ENCODE measurements at places on chromosomes 2 and 18. TPM values are rescaled to one million over a fixed set of nuclear protein-coding genes. Genes with fewer than 3 reads are reported as not detected.
A peak's percentile ranks its signal among the peaks of the same experiment; 100 is the strongest.

DNA sequence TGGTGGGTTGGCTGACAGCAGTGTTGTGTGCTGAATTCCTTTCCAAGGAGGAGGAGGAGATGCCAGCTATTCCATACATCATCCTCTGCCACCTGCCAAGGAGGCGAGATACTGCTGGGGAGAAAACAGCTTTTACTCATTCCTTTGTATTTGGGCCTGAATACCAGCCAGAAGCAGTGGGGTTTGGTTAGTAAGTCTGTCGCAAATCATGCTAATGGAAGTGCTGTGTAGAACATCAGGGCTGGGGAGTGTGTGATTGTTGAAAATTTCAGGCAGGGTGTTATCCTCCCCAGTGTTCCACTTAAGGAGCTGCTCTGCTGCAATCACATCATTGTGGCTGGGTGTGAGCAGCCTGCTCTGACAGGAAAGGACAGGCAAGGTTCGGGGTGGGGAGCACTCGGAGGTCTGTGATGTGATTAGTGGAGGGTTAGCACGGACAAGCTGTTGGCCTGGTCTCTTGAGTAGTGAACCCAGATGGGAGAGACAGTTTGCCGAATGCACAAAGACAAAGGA, 128.2 kb upstream of the DLX2 start:
- DNase-seq: peak; percentile 18

DNA sequence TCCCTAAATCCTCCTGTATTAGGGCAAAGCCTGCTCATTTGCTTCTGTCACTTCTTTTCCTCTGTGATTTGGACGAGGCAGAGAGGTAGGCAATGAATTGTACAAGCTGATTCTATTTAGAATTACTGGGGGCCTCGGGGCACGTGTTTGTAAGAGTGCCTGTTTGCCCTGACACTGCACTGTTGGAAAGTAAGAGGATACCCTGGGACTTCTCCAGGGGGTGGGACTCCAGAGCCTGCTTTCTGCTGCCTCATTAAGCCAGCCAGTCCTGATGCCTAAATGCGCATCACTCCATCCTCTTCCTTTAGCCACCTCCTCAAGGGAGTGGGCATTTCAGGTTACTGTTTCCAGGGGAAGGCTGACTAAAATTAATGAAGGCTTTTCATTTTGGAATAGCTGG, 134.3 kb downstream of the TDRD15 start:
- peak; percentile 48 for DNase-seq

Gene BMP10
- not detected for total RNA-seq

DNA sequence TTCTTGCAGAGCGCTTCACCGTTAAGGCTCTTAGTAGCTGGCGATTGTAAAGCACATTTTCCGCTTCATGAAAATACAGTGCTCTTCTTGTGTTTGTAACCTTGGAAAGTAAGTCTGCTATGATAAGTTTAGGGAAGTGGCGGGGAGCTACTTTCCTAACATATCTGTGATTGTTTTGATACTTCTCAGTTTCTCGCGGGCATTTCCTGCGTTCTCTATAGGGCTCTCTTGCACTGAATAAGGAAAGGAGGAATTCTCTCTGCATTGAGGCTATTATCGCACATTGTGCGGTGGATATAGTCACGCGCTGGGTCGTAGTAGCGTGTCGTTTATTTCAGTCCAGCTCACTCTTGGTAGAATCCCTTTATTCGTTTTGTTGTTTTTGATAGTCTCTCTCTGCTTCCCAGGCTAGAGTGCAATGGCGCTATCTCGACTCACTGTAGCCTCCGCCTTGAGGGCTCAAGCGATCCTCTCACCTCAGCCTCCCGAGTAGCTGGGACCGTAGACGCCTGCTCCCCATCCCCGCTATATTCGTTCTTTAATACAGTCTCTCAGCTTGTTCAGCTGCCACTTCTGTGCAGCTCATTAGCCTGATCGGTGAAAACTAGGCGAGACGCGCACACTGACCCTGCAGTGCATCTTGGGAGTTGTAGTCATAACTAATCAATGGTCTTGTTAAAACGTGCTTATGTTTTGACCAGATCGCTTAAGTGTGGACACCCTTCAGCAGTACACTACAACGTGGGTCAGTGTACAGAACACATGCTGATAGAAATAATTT, 1.0 kb upstream of the PPP4R3B start:
- peak; percentile 43 for DNase-seq

DNA sequence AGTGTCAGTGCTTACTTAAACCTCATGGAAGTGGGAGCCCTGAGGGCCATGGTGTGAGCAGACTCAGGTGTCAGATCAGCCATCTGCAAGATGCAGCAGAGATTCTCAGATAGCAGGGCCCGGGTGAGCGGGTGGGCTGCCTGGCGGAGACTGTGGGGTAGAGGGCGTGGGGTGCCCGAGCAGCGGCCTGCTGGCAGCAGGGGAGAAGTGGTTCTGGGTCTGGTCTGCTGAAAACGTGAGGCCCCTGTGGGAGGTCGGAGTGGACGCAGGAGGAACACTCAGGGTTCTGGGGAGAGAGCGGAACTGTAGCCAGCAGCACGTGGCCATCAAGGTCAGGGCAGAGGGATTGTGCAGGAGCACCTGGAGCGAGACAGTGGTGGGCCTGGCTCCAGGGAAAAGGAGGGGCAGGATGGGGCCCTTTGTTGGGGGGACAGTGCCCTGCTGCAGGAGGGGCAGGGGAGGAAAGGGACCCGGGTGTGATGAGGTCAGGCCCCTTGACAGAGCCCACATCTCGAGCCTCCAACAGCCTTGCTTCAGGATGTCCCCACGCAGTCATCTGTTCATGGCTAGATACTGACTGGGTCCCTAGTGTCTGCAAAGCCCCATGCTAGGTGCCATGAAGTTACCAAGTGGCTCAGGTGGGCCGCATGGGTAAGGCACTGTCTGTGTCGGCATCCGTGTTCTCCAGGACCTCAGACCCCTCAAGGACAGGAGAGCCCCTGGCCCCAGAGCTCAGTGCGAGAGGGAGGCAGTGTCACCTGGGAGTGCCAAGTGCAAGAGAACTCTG, 2.7 kb upstream of the ESPNL start:
- no peak for DNase-seq

Gene REG3A
- not detected for total RNA-seq

GRCh38 chr18:35463827-35464226, 33.9 kb downstream of the INO80C start:
- no peak for DNase-seq

Gene SCN9A
- total RNA-seq: 1.1 TPM

DNA sequence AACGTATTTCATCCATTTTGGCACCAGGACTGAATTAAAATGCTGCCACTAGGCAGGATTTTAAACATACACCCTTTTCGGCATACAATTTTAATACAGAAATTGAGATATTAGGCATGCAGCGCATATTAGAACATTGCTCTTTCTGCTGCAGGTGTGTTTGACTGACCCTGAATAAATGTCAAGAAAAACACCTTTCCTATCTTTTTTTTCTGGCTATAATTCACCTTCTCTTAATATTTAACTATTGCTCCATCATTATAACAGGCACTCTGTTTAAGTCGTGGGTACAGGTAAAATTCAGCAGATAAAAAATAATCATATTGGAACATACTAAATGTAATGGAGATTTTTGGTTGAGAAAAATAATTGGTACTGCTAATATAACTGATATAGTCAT, 905.9 kb downstream of the NRXN1 start:
- no peak for DNase-seq

DNA sequence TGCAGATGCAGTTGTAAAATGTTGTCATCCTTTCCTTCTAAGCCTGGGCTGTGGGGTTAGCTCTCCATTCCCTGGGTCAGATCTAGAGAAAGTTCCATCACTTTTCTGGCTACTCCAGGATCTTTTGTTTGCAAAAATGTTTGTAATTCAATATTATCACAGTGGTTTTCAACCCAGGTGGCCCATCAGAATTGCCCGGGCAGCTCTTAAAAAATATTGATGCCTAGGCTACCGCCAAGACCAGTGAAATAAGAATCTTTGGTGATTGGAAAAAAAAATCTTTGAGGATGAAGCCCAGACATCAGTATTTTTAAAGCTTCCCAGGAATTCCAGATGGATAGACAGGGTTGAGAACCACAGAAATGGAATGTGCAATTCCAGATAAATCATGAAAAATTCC, 232.5 kb upstream of the SPRED2 start:
- no peak for DNase-seq

- no peak for DNase-seq
These were observed 33.1 kb upstream of the HDAC4 start for GRCh38 chr2:239433777-239434403.

- no peak for DNase-seq
These were observed 204.9 kb upstream of the CYRIA start for GRCh38 chr2:16870491-16871076.

DNA sequence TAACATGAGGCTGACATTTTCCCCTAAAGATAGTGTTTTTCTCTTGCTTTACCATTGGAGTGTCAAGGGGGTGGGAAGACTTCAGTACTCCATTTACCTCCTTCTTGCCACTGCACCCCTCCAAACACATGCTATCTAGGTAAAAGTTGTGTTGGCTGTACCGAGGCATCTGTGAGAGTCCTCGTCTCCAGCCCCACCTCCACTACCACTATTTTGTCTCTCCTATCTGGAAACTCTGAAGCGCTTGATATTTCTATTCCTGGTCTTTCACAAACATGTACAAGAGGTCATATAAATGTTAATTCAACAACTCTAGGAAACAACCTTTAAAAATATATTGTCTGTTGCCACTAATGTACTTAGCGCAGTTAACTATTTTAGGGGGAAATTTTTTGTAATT, 132.6 kb downstream of the PKP4 start:
- no peak for DNase-seq

DNA sequence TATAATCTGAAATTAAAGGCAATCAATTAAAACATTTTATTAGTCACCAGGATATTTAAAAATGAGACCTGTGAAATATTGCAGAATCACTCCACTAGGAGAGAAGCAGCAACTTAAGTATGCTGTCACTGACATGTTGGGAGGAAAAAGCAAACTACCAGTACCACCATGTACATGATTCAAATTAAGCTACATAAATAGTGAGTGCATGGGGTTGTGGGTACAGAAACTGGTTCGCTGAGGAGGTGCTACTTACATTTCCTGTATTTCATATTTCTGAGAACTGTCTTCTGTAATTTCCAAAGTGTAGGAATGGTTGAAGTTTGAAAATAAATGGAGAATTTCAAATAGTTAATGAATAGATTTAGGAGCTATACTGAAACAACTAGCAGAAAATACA, 7.9 kb upstream of the NR4A2 start:
- DNase-seq: no peak

Gene PLEKHH2
- total RNA-seq: 2.5 TPM

GRCh38 chr2:107569496-107569895, 257.2 kb upstream of the RGPD4 start:
- no peak for DNase-seq

- no peak for DNase-seq
These were observed 53.4 kb upstream of the TLK1 start for GRCh38 chr2:171214093-171214492.

DNA sequence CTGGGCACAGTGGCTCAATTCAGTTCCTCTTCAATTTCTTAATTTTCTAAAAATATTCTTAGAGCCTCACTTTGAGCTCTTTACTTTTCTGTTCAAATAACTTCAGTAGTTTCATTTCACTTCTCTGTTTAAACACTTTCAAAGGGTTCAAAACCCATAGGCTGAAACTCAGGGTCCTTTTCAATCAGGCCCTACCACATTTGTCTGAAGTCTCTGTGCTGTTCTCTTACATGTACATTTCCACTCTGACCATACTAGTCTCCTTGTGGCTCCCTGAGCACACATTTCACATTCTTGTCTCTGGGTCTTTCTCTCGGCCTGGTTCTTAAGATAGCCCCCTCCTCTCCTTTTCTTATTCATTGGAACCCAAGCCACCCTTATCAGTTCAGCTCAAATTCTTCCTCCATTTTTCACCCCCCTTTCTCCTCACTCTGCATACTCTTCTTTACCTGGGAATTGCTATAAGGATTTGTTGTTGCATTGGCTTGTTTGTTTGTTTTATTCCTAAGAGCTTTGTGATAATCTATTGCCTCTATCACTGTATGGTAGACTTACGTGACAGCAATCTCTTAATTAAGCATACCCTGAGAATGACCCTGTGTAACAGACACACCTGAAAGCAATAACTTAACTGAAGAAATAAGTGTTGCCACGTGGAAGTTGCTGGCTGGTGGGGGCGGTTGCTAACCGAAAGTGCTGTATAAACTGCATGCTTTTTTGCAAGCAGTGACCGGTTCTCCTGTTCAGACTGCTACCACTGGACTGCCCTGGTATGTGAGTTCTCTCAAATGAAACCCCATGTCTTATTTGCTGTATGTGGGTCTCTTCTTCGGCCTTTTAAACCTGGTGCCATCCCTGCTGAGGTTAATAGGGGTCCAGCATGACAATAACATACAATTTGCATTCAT, 27.7 kb upstream of the ACADL start:
- no peak for DNase-seq

GRCh38 chr2:120735746-120736170, at the start of gene GLI2:
Gene GLI2 (plus strand): TSS chr2:120735868. CDS start chr2:120797321, 61,453 bp downstream.
- DNase-seq: peak; percentile 82

- DNase-seq: no peak
These were observed 163.4 kb downstream of the UBE2E3 start for GRCh38 chr2:181143790-181144300.

- no peak for DNase-seq
These were observed 3.4 kb downstream of the FZD7 start for GRCh38 chr2:202037086-202037485.

Gene MEP1B
- not detected for total RNA-seq

- peak; percentile 64 for DNase-seq
These were observed 49.5 kb downstream of the TGIF1 start for GRCh38 chr18:3499501-3499900.

Gene EPAS1
- total RNA-seq: 1.4 TPM

- peak; percentile 49 for DNase-seq
These were observed 238.5 kb upstream of the FANCL start for GRCh38 chr2:58479535-58480140.

Gene UGT1A8
- total RNA-seq: not detected

Gene RRM2
- 163 TPM for total RNA-seq

GRCh38 chr18:77108001-77108692, 24.4 kb downstream of the MBP start:
- no peak for DNase-seq

DNA sequence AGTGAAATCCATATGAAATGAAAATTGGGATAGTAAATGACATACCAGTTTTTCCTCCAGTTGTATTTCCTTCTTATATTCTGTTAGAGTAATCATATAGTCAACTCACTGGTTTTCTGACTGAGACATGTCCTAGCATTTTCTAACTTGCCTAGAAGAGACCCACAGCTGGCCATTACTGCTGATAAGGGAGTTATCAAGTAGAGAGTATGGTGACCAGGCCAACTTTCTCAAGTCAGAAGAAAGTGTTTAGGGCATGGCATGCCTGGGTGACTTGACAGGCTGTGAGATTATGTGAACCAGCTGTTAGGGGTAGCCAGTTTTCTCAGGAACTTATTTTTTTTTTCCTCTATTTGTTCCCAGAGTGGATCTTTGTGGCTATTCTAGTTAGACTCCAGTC, 81.2 kb downstream of the GPD2 start:
- no peak for DNase-seq

Gene CCNYL1
- 27.0 TPM for total RNA-seq

DNA sequence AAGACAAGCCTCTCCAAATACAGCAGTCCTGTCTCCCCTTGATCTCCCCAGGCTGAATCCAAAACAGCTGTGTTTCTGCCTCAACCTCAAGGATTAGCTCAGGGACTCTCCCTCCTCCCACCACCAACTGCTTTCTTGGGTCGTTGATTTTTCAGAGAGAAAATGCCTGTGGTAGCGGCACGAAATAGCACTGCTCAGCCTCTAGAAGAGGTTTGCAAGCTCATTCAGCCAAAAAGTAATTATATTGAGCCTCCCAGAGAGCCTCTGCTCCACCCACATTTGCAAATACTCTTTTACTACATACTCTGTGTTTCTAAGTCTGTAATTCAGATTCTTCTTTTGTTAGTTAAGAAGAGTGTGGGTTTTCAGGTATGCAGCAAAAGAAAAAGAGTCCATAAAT, 396.4 kb upstream of the TNP1 start:
- no peak for DNase-seq
